ENCODE measurements at places on chromosomes 13 and 19.

DNA sequence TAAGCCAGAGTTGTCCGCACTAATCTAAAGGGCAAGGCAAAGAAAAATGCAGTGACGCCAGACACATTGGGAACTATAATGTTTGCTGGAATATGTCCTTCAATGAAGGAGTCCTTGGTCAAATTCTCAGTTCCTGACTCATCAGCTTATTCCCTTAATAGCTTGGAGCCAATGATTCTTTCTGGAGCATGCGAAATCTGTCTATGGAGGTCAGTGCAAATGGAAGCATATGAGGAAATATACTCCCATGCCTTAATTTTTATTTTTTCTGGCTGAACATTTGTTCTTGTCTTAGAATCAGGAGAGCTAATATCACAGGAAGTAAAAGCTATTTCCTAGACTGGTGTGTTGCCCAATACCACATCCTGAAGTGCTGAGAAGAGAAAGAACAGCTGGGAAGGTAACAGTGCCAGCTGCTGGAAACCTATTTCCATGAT, 289.8 kb upstream of the SPRY2 start:
- DNase-seq: no peak

DNA sequence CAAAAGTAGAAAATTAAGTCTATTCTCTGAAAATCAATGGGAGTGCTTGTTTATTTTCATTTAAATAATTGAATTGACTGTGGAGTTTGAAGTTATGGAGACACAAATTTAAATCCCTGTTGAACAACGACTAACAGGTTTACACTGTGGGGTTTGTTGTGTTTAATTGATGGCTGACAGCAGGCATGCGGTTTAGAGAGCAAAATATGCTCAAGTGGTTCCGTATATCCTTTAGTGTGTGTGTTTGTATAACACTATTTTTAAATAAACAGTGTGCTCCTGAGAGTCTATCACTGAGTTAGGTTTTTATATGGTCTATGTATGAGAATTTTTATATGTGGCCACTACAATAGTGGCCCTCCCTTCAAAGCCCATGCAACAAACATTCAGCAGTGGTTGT, 332.0 kb downstream of the GPC6 start:
- no peak for DNase-seq

DNA sequence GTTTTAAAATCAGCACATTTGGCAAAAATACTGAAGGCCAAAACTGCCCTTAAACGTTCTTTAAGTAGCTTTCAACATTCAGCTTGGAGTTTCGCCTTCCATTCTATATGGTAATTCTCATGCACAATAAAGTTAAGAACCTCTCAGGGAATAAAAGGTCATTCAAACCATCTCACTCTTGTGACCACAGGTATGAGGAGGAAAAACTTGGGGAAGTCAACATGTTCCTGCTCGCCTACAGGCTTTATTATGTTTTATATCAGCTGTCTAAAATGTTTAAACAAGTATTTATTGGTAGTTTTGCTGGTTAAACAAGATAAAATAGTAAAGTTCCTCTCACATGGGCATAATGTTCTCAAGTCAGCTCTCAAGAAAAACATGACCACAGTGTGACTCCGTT, 19.9 kb upstream of the TM9SF2 start:
- no peak for DNase-seq

DNA sequence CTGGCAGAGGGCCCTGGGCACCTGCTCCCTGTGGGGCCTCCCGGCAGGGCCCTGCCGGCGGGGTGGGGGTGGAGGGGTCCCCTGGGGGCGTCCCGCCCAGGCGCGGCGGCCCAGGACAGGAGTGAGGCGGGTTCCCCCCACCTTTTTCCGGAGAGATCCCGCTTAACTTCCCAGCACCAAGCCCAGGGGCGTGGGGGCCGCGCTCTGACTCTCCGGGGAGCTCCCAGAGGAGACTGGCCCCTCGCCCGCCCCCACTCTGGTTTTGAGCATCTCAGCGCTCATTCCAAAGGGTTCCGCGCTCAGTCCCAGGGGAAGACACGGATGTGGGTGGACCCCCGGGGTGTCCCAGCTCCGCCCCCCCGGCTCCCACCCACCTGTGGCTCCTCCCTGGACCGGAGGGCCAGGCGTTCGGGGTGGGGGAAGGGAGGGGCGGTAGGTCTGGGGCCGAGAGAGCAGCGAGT, 476 bp downstream of the C2CD4C start:
- DNase-seq: no peak

DNA sequence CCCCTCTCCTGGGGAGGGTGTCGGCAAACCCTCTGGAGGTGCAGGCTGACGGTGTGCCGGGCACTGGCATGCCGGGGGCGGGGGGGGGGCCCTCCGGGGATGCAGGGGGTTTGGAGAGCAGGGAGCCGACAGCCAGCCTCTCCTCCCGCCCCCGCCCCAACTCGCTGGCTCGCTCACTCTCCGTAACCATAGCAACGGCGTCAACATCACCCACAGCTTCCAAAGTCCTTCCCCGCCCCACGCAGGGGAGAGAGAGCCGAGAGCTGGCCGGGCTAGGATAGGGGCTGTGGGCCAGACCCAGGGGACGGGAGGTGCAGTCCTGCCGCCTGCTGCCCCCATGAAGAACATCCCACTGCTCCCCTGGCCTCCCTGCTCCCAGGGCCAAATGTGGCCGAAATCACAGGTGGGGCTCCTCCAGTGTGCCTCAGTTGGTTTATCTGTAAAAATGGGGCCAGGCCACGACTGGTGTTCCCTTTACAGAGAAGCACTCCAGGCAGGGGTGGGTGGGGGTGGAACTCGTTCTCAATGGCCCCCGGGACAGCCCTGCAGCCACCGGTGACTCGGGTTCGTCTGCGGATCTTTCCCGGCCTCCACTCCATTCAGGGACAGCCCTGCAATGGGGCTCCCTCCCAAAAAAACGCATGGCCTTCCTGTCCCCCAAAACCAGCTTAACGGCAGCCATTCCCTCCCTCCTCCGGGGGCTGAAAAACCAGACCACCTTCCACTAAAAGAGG, 3.2 kb downstream of the KLF16 start:
- peak; percentile 60 for DNase-seq

DNA sequence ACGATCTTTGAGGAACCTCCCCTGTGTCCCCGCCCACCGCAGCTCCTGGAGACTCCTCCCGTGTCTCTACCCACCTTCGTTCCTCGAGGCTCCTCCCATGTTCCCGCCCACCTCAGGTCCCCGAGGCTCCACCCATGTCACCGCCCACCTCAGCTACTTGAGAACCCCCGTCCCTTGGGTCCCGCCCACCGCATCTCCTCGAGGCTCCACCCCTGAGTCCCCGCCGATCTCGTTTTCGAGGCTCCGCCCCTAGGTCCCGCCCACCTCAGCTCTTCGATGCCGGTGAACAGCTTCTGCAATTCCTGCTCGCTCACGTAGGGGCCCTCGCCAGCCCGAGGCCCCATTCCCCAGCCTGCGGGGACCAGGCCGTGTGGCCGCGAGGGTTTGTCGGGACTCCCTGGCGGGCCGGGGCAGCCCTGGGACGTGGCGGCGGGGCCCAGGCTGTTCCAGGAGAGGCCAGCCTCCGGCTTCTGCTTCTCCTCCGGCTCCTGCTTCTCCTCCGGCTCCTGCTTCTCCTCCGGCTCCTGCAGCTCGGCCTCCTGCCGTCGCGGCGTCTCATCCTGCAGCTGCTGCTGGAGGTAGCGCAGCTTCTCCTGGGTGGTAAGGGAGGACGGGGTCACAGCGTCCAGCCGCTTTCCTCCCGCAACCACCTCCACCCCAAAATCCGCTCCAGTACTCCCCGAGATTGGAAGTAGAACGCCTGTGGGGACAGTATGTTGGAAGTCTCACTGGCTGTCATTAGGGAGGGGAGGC, 16.7 kb downstream of the TSKS start:
- peak; percentile 41 for DNase-seq

DNA sequence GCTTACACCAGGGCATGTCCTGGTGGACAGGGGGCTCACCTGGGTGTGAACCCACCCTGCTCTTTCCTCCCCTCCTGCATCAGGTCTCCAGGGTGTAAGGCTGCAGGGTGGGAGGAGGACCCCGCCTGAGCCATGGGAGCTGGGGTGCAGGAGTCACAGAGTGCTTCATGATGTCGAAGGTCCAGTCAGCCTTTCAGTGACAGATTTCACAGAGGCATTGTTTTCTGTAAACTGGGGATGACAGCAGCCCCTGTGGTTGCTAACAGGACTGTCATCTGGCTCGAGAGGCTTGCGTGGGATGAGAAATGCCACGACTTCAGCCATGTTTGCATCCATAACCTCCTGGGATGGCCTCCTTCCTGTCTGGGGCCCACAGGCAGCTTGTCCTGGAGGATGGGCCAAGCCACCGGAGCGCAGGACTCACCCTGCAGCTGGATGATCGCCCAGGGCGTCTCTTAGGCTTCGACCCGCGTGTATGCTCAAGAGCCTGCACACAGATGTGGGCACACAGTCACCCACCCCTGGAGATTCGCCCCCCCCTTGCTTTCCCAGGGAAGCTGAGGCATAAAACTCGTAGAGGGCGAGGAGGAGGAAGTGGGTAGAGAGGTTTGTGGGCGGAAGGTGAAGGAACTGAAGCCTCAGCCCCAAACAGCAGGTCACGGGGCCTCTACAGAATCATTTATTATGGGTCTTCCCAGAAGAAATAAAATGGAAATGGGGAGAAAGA, 4.9 kb downstream of the NANOS3 start:
- peak; percentile 71 for DNase-seq

DNA sequence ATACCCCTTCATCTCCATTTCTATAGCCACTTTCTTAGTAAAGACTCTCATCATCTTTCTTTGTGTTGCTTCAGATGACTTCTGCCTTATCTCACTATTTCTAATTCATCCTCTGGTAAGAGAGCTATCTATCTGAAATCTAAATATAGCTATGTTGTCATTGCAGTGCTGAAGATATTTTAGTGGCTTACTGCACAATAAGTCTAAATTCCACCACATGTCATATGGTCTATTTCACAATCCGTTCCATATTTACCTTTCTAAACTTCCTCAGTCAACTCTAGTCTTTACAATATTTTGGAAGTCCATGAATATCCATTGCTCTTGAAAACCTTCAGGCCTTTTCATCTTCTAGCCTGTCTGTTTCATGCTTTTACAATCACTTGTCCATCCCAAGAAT, 465.1 kb upstream of the SLC10A2 start:
- no peak for DNase-seq

DNA sequence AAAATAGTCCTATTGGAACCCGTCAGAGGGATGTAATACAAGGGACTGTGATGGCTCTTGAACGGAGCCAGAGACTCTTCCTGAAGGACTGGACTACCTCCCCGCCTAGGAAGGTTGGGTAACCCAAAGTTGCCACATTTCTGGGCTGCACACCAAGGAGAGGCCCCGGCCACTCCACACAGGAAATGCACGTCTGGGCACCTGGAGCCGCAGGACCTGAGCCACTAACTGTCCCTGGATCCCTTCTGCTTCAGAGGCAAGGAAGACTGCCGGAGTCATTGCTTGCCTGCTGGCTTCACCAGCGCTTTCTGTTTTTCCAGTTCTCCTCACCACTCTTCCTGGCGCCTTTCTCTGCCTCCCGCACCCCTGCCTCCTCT, 1.2 kb upstream of the FLT1 start:
- no peak for DNase-seq

DNA sequence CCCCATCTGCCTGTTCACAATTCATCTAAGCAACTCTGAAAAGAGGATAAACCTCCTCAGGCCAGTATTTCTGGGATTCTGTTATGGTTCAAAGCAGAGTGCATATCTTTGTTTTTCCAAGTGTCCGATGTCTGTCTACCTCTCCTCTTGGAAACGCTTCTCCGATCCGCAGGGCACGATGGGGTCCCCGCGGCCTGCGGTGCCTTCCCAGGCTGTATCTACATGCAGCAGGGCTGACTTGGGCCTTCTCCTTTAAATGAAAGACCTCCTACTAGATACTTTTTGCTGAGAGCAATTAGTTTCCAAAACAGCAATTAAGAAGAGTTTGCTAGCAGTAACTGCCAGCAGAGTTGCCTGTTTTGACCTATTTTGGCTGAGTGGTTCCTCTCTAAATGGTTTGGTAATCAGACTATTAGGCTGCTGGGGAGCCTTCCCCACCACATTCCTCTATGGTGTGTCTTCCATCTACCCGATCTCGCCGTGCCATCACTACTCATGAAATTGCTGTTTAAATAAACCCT, 23.5 kb downstream of the COL4A2 start:
- DNase-seq: no peak

GRCh38 chr19:55206664-55207500, 2.4 kb downstream of the PTPRH start:
- peak; percentile 50 for DNase-seq

- DNase-seq: peak; percentile 32
These were observed 28.3 kb downstream of the CEBPA start for GRCh38 chr19:33273881-33274662.

Data from activated CD4-positive, alpha-beta T cell treated with anti-CD3 and anti-CD28 coated beads, Interleukin-2, Interleukin-6, amounts not matched to agents 100 ng/mL and 50 ng/mL, durations not matched to agents 16 hours and 8 hours (primary cell).